ENCODE measurements at places on chromosomes 5 and 9.

- DNase-seq, result no peak
Measured at GRCh38 chr5:149046196-149046829, 16.5 kb downstream of the SH3TC2 start.

- DNase-seq, result no peak
Measured at GRCh38 chr9:37575511-37575914, 667 bp downstream of the FBXO10 start.

- no peak for DNase-seq
Measured at GRCh38 chr9:107332883-107333282, 49.8 kb downstream of the RAD23B start.

DNA sequence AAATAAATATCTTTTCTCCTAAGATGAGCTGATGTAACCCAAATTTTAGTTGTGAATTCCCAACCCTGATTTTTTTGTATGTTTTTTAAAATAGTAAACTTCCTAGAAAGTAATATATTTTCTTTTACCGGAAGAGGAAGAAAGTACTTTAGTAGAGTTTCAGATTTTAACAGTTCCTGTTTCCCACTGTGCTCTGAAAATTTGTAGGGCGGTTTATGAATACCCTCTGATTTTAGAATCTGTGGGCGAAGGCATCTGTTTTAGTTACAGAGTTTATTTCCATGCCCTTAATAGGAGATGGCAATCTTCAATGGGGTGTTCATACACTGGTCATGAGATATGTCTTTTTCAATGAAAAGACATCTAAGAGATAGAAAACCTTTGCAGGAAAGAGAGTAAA, 3.7 kb upstream of the HOMER1 start:
- no peak for DNase-seq

GRCh38 chr5:134114886-134115805, 665 bp downstream of the TCF7 start:
- DNase-seq, result peak; percentile 75

- no peak for DNase-seq
Measured at GRCh38 chr5:135886136-135886535, 9.5 kb downstream of the IL9 start.

All from stimulated activated CD8-positive, alpha-beta memory T cell treated with anti-CD3 and anti-CD28 coated beads, Interleukin-15, amount 100 ng/mL, for 48 hours (primary cell).